ENCODE measurements at places on chromosomes 12 and 14.

DNA sequence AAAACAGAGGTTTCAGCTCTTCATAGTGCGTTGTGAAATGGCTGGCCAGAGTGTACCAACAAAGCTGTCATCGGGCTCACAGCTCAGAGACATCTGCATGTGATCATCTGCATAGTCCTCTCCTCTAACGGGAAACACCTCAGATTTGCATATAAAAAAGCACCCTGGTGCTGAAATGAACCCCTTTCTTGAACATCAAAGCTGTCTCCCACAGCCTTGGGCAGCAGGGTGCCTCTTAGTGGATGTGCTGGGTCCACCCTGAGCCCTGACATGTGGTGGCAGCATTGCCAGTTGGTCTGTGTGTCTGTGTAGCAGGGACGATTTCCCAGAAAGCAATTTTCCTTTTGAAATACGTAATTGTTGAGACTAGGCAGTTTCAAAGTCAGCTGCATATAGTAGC is 14.3 kb upstream of the PAPLN start:
- DNase-seq: no peak

GRCh38 chr12:128069359-128069997 is 197.5 kb upstream of the TMEM132C start:
- no peak for DNase-seq

- no peak for DNase-seq
These were observed 10.6 kb upstream of the DNAL1 start for GRCh38 chr14:73634011-73634833.

GRCh38 chr12:125134576-125134975 is 69.3 kb downstream of the AACS start:
- no peak for DNase-seq

GRCh38 chr12:75269209-75269608 is 59.6 kb upstream of the KCNC2 start:
- DNase-seq: no peak

- DNase-seq: no peak
These were observed 108.7 kb downstream of the BCAT1 start for GRCh38 chr12:24840046-24840800.

- DNase-seq: no peak
These were observed 2.5 kb upstream of the SNX6 start for GRCh38 chr14:34632411-34632978.

- no peak for DNase-seq
These were observed 41.6 kb upstream of the VASH1 start for GRCh38 chr14:76719666-76720065.

DNA sequence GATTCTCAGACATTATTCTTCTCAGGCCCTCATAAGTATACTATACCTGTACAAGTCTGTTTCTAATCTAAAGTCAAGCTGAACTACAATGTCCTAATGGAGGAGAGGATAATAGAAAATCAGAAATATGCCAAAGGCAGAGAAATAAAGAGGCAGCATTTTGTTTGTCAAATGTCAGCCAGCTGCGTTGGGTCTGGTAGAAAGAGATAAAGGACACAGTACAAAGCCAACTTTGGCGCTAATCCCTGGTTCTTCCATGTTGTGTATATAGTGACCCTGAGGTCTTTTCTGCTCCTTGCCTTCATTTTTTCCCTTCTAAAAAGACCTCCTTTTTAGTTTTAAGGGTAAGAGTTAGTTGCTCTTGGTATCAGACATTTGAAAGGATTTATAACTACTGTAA is 103.1 kb downstream of the PRICKLE1 start:
- DNase-seq: no peak

All from stimulated activated CD8-positive, alpha-beta memory T cell treated with anti-CD3 and anti-CD28 coated beads, Interleukin-7, amount 100 ng/mL, for 1 hour (primary cell).